Central memory CD8-positive, alpha-beta T cell (primary cell): ENCODE measurements at places on chromosomes 12 and 14.
A peak's percentile ranks its signal among the peaks of the same experiment; 100 is the strongest.

DNA sequence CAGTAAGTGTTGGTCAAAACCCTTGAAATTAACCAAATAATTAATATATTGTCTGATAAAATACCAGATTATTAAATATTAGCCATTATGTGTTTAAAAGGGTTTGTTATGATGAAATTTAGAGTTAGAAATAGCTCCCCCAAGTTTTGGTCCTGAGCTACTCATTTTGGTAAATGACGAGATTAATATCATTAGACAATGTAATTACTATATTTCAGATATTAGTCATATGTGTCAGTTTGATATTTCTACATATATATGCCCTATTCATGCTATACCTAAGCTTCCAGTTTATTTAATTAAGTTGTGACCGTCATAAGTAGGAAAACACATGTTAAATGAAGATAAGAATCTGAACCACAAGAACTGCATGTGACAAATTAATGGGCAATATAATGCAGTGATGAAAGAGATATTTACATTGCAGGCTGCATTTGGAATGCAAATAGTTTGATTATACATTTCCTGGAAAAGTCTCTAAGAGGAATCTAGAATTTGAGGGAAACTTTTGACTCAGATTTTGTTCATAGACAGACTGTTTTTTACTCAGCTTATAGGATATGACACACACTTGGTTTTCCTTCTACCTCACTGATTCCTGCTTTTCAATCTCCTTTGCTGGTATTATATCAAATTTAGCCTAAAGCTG, 70.5 kb downstream of the TBC1D30 start:
- no peak for DNase-seq

DNA sequence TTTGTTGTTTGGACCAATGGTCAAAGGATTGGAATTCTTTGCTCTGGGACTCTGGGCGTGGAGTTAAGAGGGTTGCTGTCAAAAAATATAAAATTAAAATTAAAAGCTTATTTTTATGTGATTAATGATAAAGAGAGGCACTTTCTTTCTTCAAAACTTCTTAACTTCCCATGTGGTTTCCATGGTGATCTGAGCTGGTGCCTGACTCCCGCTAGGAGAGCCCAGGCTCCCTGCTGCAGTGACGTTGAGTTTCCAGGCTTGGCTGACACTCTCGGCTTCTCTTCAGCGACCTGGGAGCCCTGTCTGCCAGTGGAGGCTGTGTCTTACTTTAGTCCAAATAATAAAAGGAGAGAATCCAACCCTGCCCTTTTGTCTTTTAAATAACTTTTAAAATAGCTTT, 84.4 kb downstream of the GALC start:
- DNase-seq, result no peak

GRCh38 chr14:75459099-75459741, 31.4 kb downstream of the JDP2 start:
- no peak for DNase-seq

DNA sequence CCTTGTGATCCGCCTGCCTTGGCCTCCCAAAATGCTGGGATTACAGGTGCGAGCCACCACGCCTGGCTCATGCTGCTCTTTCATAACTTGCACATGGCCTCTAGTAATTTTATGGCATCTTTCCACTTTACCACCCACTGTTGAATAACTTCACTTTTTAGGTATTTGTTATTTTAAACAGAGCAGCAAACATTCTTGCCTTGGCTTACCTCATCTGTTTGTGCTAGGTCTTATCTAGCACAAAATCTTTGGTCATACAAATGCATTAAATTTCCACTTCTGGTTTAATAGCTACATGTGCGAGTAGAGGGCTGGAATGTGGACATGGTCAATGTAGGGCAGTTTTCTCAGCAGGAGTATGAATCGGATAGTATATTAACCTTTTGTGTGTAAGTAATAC, 38.8 kb upstream of the ATF7IP start:
- no peak for DNase-seq

DNA sequence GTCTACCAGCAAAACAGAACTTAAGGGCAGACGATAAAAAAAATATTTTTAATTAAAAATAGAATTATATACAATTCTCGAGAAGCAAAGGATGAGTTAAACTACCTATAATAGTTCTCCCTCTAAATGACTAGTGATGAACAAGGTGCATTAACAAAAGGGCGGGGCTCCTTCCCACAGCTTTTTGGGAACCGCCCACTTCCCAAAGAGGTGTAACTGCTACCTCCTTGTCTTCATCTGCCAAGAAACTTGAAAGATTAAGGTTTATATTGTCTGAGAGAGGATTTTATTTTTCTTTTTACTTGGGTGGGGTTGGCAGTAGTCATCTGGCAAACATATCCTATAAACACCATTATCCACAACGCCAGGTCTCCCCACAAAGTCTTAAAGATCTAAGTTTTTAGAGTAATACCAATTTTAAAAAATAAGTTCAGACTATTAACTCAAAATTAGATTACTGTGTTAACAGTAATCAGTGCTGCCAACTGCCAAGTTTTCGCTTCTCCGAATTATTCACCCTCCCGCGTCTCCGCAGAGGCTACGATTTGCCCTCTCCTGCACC, 938 bp downstream of the RALGAPA1 start:
- DNase-seq, result no peak

DNA sequence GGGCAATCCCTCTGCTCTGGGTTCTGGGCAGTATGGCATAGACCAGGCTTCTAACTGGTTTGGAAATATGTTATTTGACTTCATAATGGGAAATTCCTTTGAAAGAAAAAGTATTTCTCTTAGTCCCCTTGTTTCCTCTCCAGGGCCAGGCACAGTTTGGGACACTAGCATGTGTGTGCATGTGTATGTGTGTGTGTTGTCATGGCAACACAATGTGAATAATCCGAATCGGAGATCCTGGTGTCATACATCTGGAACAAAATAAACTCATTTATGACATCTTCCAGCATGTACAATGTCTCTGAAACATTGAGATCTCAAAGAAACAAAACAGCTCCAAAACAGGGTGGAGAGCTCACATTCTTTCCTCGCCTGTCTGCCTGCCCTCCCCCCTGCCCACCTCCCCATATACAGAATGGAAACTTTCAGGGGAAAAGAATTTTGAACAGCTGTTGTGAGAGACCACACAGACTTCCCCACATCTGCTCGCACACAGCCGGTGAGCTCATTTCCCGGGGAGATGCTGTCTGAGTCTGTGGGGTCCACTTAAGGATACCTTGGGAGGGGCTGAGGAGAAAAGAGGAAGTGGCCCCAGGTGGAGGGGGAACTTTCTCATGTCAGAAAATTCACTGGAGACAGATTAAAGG, 55.5 kb upstream of the PARP11 start:
- no peak for DNase-seq

- DNase-seq, result peak; percentile 32
Measured at GRCh38 chr12:56119361-56119796, 1.3 kb downstream of the ZC3H10 start.

DNA sequence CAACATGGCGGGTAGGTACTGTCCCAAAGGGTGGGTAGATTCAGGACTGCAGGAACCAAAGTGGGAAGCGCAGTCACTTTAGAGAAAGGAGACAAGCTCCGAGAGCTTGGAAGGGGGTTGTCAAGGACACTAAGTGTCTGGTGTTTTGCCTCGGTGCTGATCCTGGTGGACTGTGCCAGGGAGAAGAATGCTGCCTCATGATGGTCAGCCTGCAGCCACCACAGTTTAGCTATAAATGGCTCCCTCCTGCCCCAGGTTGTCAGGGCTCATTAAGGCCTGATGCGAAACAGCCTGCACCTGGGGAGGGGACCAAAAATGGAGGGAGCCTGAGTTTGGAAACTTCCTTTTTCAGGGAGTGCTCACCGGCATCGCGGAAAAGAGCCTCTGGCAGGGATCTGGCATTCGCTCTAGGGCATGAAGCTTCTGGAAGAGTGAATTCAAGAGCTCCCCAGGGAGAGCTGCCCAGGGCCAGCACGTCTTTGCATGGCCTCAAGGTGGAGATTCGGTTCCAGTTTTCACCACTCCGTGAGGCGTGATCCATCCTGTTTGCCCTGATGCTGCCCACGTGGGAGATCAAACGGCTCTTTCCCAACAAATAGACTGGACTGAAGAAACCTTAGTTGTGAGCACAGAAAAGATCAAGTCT, 164.0 kb downstream of the FOXN3 start:
- no peak for DNase-seq

GRCh38 chr12:31331242-31331641, 5.3 kb upstream of the SINHCAF start:
- DNase-seq, result no peak

DNA sequence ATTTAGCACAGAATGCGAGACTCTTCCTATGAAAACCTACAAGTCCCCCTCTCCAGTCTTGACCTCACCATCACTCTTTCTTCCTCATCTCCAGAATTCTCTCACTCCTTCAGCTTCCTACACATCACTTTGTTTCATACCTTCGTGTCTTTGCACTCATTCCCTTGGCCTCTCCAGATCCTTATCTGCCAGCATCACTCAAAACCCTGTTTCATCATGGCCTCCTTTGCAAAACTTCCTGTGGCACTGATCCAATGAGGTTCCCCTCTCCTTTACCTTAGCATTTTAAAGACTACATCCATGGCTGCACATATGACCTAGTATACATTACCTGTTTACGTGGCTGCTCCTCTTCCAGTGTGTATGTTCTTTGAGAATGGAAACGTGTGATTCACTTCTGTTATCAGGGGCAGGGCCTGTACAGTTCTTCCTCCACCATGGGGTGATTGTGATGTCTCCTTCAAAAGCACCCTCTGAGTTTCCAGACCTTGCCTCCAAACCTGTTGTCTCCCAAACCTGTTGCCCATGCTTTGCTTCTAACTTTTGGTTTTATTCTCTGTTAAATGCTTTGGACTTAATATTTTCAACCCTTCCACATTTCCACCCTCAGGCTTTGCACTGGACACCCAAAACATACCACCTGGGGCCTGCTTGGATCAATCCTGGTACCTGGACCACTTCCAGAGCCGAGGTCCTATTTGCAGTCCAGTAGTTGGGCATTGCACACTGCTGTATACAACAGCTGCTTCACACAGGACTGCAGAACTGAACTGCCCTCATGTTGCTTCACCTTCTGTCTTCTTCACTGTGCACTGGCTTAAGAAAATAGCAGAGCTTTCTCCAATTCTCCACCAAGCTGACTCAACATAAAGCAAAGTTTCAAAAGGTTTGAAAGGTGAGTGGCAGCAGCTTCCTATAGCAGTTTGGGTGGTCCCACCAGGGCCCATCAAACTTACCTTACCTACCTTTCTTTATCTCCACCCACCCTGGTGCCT, 131.7 kb downstream of the LLPH start:
- DNase-seq, result no peak

GRCh38 chr12:26402648-26403047, 207.3 kb downstream of the SSPN start:
- no peak for DNase-seq

- no peak for DNase-seq
Measured at GRCh38 chr12:62256408-62257096, 3.7 kb upstream of the USP15 start.

- no peak for DNase-seq
Measured at GRCh38 chr12:23356927-23357708, 592.4 kb downstream of the SOX5 start.

- DNase-seq, result no peak
Measured at GRCh38 chr14:91387951-91388381, 29.7 kb downstream of the CCDC88C start.

GRCh38 chr14:24921903-24922302, 128.0 kb downstream of the STXBP6 start:
- DNase-seq, result no peak

- DNase-seq, result no peak
Measured at GRCh38 chr14:92929689-92930608, 7.0 kb downstream of the CHGA start.

- DNase-seq, result no peak
Measured at GRCh38 chr14:105153331-105153731, 15.2 kb downstream of the JAG2 start.

DNA sequence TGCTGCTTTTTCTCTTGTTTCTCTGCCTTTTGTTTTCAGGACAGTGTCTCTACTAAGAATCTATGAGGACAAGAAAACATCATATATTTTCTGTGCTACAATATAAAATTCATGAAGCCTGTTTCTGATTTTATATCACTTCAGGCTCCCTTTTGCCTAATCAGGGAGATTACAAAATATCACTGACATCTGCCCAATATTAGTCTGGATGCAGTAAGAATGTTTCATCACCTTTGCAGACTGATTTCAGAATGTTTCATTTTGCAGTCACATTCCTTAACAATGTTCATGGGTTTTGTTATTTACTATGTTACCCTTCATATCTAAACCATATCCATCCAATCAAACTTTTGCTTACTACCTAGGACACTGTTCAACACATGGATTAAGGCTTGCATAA, 491 bp upstream of the CLEC6A start:
- no peak for DNase-seq

DNA sequence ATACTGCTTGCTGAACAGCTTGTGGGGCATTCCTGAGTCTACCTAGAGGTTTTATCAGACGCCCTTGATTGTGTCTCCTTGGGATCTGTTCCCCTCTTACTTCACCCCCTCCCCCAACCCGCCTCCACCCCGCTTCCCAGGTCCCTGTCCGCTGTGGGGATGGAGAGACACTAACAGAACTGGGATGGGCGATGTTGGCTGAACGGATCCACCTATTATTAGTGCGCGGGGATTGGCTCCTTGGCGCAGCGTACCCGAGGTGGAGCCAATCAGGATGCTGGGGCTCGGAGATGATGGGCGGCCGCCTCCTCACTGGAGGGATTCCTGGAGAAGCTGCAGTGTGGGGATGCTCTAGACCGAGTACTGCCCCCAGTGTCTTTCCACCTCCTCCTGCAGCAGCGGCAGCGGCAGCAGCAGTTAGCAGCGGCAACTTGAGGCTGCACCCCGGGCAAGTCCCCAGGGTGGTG, at the start of gene SYT1:
TSS of gene SYT1 (plus strand) at position 372 of the 467 bp plus-strand sequence.
- DNase-seq, result no peak

- no peak for DNase-seq
Measured at GRCh38 chr14:71621276-71621675, 311.0 kb upstream of the RGS6 start.

- DNase-seq, result no peak
Measured at GRCh38 chr12:31895449-31896150, 63.6 kb upstream of the RESF1 start.

- no peak for DNase-seq
Measured at GRCh38 chr14:38108681-38109080, 99.0 kb upstream of the SSTR1 start.

- no peak for DNase-seq
Measured at GRCh38 chr14:67510836-67511235, 22.3 kb upstream of the PLEKHH1 start.

- no peak for DNase-seq
Measured at GRCh38 chr12:107349008-107349747, 255.8 kb upstream of the CRY1 start.

- no peak for DNase-seq
Measured at GRCh38 chr12:131280426-131280825, 326.7 kb downstream of the ADGRD1 start.

GRCh38 chr12:131290255-131290959, 336.7 kb downstream of the ADGRD1 start:
- no peak for DNase-seq

GRCh38 chr12:121861636-121862254, 3.1 kb upstream of the HPD start:
- DNase-seq, result no peak

DNA sequence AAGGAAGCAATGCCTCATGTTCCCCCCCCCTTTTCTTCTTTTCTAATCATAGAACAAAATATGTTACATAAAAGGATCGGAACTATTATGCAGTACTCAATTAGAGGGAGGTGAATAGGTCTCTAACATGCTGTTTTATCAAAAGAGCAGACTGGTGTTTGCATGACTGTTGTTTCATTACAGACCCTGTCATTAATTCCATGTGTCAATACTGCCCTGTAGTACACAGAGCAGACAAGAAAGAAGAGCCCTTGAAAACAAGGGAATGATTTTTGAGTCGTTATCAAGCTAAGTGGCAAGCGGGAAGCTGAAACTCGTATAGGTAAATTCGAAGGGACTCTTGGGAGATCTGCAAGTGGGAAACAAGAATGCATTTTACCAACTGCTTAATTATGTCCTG, 76.9 kb upstream of the TMEM263 start:
- DNase-seq, result no peak
